GM04503 (cell line): ENCODE measurements at places on chromosomes 7 and 10.

GRCh38 chr7:155453296-155454182 lies 4.4 kb upstream of the EN2 start:
- no peak for DNase-seq

- no peak for DNase-seq
These were observed 144.1 kb downstream of the PIP4K2A start for GRCh38 chr10:22570234-22570633.

DNA sequence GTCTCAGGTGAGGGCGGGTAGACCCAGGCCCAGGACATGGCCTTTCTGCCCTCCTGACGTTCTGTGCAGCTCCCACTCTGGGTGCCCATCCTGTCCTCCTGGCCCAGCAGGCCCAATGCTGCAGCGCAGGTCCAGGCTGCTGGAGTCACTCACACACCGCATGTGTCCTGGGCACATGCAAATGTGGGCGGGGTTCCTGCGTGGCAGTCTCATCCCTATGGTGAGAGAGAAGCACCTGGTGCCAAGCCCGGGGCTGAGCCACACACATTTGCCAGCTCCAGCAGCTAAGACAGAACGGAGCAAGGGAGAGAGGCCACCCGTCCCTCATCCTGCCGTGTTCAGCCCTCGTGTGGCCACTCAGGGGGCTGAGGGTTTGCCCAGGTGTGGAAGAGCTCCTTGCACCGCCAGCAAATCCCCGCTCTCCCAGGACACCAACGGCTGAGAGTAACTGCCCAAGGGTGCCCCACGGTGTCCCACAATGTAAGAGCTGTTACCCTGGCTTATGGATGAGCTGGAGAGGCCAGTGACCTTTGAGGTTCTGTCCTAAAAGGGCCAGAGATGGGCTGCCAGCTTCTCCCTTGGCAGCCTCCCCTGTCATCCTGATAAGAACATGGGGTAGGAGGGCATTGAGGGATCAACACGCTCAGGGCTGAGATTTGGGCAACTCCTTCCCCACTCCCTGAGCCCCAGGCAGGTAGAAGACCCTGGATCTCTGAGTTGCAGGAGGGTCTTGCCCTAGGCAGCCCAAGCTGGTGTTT lies 4.4 kb downstream of the FUOM start:
- DNase-seq = no peak

GRCh38 chr7:112907658-112908057 lies 117.5 kb upstream of the TMEM168 start:
- no peak for DNase-seq

GRCh38 chr10:3987143-3987974 lies 202.3 kb upstream of the KLF6 start:
- peak; percentile 46 for DNase-seq

DNA sequence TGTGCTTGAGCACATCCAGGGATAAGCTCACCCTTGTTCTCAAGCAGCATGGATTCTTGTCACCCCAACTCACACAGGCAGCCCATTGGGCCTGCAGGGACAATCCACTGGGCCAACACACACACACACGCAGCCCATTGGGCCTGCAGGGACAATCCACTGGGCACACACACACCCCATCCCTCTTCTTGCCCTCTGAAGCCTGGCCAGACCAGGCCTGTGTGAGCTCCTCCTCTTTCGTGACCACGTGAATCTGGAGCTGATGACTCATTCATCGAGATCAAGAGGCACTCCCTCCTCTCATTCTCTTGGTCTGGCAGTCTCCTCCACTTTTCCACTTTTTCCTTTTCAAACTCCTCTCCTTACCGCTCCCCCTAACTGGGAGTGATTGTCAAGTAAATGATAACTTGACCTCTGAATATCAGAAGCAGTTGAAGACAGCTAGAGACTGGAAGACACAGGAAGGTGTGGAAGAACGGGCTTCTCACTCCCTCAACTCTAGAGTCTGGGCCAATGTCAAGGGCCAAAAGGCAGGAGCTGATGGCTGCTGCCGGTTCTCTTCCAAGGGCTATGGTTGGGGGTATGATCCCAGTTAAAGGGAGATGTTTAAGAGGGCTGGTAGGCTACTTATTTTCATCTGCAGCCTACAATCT lies 89.7 kb downstream of the HIPK2 start:
- no peak for DNase-seq

DNA sequence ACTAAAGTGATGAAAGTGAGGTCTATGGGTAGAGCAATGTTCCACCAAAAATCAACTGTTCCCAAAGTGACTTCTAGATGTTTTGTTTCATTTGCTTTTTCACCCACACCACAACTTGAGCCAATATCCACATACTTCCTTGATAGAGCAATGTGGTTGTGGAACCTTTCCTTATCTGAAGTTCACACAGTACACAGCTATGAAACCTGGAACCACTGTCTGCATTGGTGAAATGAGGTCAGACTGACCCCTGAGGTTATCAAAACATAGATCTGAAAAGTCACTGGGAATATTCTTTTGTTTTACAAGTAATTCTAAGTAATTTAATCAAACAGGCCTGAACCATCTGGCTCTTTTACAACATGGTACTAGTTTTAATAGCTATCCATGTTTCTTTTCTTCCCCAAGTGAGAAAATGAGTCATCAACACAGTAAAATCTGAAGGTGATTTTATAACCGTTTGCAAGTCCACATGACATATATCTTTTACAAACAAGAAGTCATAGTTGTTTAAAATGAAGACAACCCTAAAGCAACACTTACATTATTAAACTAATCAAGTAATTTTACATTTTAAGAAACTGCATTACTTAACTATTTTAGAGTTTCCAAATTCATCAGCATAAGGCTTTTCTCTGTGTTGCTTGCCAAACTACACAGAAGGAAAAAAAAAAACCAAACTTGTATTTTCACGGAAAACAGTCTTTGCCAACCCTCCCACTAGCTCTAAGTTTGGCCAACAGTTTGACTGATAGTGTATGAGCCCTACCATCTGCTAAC lies 80.3 kb downstream of the LRRC17 start:
- peak; percentile 39 for DNase-seq

DNA sequence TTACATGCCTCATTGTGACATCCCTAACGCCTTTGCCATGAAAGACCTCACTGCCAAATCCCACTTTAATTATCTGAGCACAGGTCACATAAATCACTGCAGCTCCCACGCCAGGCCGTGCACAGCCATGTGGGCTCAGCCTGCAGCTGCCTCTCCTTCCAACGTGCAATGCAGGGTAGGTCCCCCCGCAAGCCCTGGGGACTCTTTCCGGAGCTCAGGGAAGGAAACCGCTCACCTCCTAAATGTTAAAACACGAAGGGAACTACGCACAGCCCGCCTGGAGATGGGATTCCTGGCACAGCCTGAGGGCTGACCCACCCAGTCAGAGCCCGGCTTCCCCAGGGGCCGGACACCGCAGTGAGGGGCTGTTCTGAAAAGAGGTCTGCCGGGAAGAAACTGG lies 128.0 kb downstream of the MAD1L1 start:
- no peak for DNase-seq

GRCh38 chr10:8054494-8055407 lies at the start of gene GATA3:
Gene GATA3, plus strand, starts transcription at chr10:8054688. Its CDS starts 968 bp downstream, at chr10:8055656.
- DNase-seq = no peak

DNA sequence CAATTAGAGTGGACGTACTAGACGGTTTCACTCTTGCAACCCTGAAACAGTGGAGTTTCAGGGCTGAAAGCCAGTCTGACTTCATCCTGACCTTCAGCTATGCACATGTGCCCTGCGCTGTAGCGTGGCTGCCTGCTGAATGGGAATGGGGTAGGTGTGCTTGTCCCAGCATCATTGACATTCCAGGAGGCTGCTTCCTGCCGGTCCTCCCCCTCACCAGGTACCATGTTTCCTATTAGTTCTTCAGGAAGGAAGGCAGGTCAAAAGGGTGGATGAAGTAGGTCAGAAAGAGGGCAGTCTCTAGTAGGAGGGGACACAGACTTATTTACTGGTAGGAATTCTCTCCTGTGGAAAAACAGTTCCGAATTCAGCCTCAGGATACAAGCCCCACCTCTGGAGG lies 551.8 kb upstream of the GALNT17 start:
- DNase-seq = no peak

DNA sequence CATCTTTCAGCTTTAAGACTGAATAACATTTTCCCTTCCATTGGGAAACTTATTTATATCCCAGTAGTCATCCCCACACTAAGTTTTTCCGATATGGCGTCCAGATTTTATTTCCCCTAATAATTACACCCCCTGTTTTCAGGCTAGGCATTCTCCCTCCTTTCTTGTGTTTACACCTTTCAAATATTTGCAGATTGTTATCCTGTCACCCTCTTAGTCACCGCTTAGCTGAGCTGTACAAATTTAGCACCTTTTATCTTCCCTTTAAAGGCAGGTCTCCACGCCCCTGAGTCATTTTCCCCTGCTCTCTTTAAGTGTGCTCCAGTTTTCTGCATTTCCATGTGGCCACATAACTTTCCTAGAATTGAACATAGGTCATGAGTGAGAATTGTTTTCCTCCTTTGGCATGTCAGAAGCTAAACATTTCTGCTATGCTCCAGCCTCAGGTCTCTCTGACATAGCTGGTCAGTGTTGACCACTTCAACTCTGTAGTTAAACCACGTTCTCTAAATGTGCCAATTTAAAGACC lies 47.4 kb downstream of the LRRC4 start:
- peak; percentile 2 for DNase-seq

GRCh38 chr7:155191901-155192478 lies 105.7 kb upstream of the INSIG1 start:
- DNase-seq = no peak

DNA sequence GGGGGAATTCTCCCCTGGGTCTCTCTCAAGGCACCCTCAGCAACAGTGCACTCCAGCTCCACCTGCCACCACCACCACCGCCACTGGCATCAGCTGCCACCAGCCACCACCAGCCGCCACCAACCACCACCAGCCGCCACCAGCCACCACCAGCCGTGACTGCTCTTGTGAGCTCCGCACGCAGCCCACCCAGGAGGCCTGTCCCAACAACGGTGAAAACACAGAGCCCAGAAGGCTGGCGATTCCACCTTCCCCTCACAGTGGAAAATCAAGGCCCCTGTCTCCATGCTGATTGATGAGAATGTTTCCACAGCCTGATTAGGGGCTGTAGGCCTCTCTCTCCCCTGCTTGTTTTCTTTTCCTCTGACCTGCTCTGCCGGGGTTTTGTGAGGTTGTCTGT lies 41.1 kb downstream of the COBL start:
- DNase-seq = no peak

- no peak for DNase-seq
These were observed 78.2 kb upstream of the NPS start for GRCh38 chr10:127470911-127471310.

- DNase-seq = no peak
These were observed 1.9 kb upstream of the EPHA1 start for GRCh38 chr7:143410521-143411004.

- no peak for DNase-seq
These were observed 183.6 kb upstream of the NFE2L3 start for GRCh38 chr7:25968205-25968993.

DNA sequence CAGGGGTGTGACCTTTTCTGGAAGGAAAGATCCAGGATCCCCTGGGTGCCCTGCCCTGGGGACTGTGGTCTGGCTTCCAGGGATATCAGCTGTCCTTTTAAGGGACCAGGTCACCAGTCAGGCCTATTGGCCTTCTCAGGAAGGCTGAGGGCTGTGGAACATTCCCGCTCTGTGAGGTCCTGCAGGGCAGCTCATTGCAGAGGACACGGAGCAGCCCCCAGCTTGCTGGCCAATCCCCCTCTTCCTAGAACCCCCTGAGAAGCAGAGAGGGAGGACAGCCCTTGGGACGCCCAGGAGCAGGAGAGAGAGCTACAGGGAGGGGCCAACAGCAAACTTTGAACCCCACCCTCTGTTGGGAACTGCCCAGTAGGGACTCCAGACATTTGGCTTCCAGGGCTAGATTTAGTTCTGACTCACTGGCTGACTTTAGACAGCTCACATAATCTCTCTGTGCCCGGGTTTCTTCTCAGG lies 67.9 kb upstream of the COL13A1 start:
- peak; percentile 34 for DNase-seq

DNA sequence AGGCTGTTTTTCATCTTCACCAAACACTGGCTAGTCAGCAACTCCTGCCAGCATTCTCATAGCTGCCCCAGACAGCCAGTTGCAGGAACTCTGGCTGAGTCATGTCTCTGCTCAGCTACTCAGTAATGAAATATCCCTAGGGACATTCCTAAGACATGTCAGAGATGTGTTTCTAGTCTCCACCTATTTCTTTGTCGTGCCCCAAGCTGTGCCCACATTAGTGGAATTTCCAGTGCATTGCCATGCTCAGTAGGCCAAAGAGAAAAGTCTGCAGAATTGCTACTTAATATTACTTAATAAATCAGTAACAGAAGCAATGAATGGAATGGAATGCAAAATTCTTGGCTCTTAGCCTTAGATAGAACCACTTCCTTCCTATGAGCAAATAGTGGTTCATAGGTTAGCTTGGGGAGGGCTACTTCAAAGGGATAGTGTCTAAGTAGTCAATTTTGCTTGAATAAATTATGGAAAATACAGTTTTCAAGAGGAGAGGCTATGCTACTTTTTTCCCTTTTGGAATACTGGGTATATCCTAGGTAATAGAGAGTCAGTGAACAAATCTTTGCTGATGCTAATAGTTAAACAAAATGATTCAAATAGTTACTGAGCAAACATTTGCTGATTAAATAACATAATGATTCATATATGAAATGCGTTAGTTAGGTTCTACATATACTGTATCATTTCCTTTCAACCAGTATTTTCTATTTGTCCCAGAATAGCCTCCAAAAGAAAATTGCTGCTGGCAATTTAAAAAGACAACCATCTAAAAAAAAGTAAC lies 23.6 kb upstream of the SEMA3C start:
- DNase-seq = peak; percentile 96

GRCh38 chr7:55425141-55425752 lies 60.1 kb downstream of the LANCL2 start:
- no peak for DNase-seq

GRCh38 chr7:24199978-24200377 lies 84.0 kb upstream of the NPY start:
- DNase-seq = no peak

DNA sequence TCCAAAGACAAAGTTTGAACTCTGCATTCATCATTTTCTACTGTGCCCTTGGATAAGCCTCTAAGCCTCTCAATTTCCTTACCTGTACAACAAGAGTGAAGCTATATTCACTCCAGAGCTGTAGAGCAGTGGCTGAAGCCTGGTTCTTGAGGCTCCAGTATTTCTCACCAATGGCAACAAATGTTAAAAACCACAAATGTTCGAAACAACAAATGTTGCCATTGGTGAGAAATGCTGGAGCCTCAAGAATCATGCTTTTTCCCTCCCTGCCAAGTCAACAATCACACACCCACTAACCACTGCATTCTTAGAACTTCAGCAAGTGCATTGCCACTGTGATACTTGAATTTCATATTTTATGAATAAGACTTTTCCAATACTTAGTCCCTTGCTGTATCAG lies 237.9 kb downstream of the TMEM26 start:
- DNase-seq = no peak
